ENCODE measurements at places on chromosomes 12 and 14. TPM values are rescaled to one million over a fixed set of nuclear protein-coding genes. Genes with fewer than 3 reads are reported as not detected.

The ITGB7 gene
- 0.80 TPM for total RNA-seq

The RALGAPA1 gene
- 9.6 TPM for total RNA-seq

The TSPAN8 gene
- not detected for total RNA-seq

The NAA30 gene
- 13.7 TPM for total RNA-seq

The RPS6KL1 gene
- total RNA-seq: 11.1 TPM

All from mammary microvascular endothelial cell (primary cell).